Umbilical cord (tissue), 2 donors: ENCODE measurements at places on chromosomes 13 and 19.
A peak's percentile ranks its signal among the peaks of the same experiment; 100 is the strongest.

- DNase-seq: no peak
Observed at GRCh38 chr19:18307271-18307681, 15.6 kb downstream of the LSM4 start.

GRCh38 chr19:7915250-7916102 is 846 bp downstream of the TGFBR3L start:
- DNase-seq: no peak

- DNase-seq: no peak
Observed at GRCh38 chr19:13484166-13484565, 22.1 kb downstream of the CACNA1A start.

- DNase-seq: no peak
Observed at GRCh38 chr19:55648585-55649267, 714 bp downstream of the CCDC106 start.

GRCh38 chr19:35039881-35040825 is 1.4 kb upstream of the HPN start:
- no peak for DNase-seq

DNA sequence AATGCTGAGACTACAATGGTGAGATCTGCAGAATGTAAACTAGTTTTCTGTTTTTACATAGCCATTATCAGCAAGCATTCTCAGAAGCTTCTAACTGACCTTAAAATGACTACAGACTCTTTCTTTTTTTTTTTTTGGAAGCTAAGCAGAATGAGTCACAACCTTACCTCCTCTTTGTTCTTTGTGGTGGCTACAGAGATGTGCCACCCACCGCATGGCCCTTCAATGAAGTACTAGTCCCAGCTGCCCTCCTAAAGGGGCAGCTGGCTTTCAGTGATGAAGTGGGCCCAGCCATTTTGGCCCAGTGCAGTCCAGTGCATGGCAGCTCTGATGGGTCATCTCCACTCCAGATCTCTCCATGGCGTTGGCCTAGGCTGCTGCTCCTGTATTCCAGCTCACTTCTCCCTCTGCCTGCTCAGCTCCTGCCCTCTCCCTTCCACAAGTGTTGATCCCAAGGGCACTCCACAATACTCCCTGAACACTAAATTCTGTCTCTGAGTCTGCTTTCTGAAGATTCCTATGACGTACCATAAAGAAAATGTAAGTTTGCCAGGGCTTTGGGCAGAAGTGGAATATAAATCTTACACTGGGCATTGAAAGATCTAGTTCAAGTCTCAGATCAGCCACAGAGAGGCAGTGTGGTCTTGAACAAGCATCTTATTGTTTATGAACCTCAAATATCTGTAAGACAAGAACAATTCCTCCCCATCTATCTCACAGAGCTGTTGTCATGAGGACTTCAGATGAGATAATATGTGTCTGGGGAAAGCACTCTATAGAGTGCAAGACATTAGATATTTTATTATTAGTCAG is 85.6 kb downstream of the RXFP2 start:
- DNase-seq: peak; percentile 60

GRCh38 chr13:49443357-49443703 is 534 bp downstream of the CAB39L start:
- DNase-seq: no peak

DNA sequence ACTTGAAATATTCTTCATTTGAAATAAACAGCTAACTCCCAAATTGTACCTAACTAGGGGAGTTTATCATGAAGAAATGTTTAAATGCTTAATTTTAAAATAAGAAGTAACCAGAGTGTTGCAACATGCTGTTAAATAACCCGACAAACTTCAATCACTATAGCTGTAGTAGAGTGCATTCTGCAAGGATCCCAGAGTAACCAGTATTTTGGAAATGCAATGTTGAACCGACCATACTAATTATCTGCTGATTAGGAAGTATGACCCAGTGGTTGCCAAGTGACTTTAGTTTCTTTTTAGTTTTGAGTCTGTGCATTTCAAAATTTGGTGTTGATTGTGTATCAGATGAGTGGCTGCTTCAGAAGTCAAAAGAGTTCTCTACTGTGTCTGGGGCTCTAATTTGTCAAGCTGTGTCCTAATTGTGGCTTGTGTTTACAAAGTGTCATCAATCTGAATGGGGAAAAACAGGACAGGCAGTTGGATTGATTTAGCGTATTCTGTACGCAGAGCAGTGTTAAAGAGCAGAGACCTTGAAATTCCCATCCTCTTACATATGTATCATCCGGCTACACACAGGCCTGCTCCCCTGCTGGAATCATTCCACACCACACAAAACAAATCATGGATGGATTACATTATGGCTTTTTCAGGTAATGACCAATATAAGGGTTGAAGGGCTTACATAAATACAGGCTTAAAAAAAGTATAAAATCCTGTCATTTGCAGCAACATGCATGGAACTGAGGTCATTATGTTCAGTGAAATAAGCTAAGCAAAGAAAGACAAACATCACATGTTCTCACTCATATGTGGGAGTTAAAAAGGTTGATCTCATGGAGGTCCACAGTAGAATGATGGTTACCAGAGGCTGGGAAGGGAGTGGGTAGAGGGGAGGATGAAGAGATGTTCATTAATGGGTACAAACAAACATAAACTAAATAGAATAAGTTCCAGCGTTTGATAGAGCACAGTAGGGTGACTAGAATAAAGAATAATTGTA is 351.5 kb downstream of the KLF12 start:
- no peak for DNase-seq

DNA sequence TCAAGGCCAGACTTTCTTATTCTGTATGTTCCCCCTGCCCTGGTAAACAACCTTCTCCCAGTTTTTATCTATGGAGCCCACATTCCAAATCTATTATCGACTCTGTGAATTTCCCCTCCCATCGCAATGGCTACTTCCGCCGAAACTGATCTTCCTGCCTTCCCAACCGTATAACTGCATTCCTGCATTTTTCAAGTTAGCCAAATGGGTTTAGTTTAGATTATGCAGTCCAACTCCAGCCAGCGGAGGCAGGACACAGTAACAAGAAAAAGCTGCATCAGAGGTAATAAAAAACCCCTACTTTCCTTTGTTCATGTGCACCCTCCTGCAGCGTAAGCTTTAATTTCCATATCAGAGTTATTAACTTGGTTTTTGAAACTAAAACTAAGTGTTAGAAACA is 112.2 kb upstream of the ZNF91 start:
- DNase-seq: peak; percentile 8

- peak; percentile 2 for DNase-seq
Observed at GRCh38 chr19:15532779-15533521, 24.6 kb downstream of the CYP4F22 start.

DNA sequence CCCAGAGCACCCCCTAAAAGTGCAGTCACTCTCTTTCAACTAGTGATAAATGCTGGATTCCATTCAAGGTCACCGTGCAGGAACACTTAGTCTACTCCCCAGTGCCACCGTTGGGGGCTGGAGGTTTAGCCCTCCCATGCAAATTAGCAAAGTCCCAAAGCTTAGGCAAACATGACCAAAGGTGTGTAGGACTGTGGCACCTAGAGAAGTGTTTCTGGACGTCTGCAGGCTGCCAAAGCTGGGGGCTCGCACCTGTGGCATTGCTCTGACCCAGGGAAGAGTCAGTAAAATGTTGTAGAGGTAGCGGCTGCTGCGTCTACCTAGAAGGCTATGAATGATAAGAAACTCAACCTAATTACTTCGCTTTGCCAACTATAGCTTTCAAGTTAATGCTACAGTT is 13.9 kb downstream of the COL4A1 start:
- DNase-seq: no peak

DNA sequence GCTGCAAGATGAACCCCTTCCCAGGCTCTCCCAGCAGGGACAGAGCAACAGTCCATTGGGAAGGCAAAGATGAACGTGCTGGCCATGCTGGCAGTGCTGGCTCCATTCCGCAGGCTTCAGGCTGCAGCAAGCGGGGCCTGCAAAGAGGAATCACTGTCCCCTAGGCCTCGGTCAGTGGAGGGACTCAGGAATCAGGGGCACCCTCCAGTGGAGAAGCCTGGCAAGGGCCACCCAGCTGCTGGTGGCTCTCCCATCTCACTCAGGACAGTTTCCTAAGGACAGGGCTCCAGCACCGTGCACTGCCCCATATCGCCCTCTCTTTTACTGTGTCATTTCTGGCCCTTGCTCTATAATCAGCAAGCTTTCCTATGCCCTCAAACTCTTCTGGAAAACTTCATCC is 498.6 kb downstream of the EFNB2 start:
- DNase-seq: no peak

DNA sequence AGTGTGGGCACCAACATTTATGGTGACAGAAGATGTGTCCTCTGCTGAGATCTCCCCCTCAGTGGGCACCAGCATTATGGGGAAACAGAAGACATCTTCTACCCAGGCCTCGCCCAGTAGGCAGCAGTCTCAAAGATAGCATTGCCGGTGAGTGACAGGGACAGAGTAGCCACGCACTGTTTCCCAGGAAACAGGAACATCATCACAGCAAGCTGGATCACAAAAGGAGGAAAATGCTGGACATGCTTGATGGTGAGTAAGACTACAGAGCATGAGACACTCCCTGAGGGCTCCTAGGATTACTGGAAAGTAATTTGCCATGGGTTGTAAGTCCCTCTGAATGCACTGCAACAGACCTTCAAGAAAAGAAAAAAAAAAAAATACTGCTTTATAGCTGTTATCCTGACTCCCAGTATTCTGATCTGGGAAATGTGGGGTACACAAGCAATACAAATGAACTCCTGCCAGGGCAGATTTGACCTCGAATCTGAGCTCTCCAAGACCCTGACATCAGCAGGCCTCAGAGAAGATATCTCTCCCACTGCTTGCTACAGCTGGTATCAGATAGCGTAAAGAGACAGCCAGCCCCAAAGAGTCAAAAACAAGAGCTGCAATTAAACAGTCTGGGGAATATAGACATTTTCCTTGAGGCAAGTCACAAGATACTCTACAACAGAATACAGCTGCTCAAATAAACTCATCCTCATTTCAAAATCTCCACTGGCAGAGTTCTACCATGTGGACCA is 180.4 kb downstream of the RBM26 start:
- DNase-seq: no peak

GRCh38 chr19:4130744-4131438 is 7.0 kb upstream of the MAP2K2 start:
- DNase-seq: no peak

GRCh38 chr19:47609906-47610894 is 1.3 kb downstream of the BICRA start:
- DNase-seq: peak; percentile 48

DNA sequence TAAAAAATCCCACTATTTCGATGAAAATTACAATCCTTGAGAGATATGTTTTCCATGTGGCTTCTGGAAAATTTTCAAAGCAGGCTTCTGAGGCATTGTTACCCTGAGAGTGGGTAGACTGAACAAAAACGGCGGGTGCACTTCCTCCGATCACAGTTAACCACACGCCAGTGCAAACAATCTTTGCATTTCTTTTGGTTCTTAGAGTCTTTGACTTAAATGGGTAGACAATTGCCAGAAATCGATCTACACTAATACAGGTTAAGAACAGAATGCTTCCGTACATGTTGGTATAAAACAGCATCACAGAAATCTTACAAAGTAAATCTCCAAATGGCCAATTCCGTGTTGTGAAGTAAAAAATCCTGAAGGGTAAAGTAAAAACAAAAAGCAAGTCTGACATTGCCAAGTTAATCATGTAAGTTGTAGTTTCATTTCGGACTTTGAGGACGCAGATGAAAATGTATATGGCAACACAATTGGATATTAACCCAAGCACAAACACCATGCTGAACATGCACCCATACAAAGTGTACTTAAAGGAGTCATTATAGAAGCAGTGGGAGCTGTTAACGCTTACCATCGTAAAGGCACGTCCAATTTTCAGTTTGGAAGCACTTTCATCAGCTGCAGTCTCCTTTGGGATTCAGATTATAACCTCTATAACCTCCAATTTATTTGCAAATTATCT is 927 bp downstream of the LPAR6 start:
- peak; percentile 45 for DNase-seq

DNA sequence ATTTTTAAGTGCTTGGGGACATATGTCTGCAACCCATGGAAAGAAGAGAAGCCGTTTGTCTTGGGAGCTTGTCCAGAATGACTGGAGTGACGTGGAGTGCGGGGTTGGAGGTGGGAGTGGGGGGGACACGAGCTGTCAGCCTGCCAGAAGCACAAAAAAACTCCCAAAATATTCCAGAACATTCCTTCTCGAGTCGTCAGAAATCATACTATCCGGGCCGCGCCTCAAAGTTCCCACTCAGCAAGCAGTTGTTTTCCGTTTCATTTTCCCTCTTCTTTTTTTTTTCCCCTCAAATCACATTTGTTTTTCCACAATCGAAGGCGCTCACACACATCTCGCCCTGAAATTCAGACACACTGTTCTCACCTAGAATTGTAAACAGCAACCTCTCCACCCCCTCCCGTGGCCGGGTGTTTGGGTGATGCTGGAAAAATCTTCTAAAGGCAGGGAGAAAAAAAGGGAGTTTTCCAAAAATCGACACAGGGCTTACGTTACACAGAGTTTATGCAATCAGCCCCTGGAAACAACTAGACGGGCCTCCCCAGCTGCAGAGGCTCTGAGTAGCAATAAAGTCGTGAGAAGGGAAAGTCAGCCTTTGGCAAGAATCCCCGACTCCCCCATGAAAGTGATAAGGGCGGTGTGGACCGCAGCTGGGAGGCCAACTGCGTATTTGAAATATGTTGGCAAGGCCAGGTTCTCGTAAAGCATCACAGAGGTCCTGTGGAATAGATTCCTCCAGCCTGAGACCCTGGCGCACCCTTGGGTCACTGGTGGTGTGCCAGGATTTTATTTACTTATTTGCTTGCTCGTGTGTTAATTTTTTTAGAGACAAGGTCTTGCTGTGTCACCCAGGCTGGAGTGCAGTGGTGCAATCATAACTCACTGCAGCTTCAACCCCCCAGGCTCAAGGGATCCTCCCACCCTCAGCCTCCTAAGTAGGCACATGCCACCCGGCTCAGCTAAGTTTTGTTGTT is 31.2 kb upstream of the KLF2 start:
- DNase-seq: peak; percentile 98

- DNase-seq: no peak
Observed at GRCh38 chr13:49596221-49596620, 10.9 kb upstream of the RCBTB1 start.

DNA sequence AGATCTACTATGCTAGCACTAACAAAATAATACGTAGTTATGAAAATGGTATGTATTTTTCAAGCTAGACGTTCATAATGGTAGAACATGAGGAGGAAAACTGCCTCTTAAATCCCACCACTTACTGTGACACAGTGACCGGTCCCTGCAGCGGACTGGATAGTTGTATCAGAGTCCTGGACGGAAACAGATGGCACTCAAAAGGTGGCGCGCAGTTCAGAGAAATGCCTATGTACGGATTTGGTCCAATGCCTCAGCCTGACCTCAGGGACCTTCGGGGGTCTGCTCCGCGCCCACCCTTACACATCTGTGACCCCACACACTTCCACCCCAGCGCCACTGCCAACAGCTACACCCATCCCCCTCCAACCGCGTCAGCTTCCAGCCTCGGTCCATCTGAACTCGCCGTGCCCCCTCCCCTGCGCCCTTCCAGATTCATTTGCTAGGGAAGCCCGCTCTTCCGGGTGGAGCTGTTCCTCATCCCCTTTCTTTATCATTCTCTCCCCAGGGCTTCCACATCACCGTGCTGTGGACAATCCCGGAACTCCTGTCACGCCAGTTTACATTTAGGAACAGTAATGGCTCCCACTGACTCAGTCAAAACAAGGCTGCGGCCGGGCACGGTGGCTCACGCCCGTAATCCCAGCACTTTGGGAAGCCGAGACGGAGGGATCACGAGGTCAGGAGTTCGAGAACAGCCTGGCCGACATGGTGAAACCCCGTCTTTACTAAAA is 792 bp upstream of the LENG8 start:
- DNase-seq: peak; percentile 68

GRCh38 chr19:41193430-41194156 is 574 bp downstream of the CYP2S1 start:
- no peak for DNase-seq
